Heart right ventricle (tissue), 16 donors: ENCODE measurements at places on chromosomes 2 and 18. TPM values are rescaled to one million over a fixed set of nuclear protein-coding genes. Genes with fewer than 3 reads are reported as not detected.

NAT8 gene
- not detected for total RNA-seq

NYAP2 gene
- not detected for total RNA-seq

RUFY4 gene
- not detected for total RNA-seq

SPDYA gene
- 0.28 TPM for total RNA-seq

REEP1 gene
- 30.5 TPM for total RNA-seq

EPHA4 gene
- 51.3 TPM for total RNA-seq

SLC11A1 gene
- 1.1 TPM for total RNA-seq

CYP27C1 gene
- total RNA-seq: not detected

SRD5A2 gene
- not detected for total RNA-seq

CRIM1 gene
- 70.4 TPM for total RNA-seq

MC4R gene
- total RNA-seq: not detected

ZNF521 gene
- total RNA-seq: 14.3 TPM

MEP1B gene
- not detected for total RNA-seq

SLC19A3 gene
- 0.18 TPM for total RNA-seq

KCNK3 gene
- total RNA-seq: 0.62 TPM

CYP1B1 gene
- 12.9 TPM for total RNA-seq

KCNG2 gene
- total RNA-seq: not detected
